ENCODE measurements at places on chromosomes 4 and X.

- no peak for DNase-seq
These were observed 521.6 kb downstream of the CCSER1 start for GRCh38 chr4:90648791-90649190.

DNA sequence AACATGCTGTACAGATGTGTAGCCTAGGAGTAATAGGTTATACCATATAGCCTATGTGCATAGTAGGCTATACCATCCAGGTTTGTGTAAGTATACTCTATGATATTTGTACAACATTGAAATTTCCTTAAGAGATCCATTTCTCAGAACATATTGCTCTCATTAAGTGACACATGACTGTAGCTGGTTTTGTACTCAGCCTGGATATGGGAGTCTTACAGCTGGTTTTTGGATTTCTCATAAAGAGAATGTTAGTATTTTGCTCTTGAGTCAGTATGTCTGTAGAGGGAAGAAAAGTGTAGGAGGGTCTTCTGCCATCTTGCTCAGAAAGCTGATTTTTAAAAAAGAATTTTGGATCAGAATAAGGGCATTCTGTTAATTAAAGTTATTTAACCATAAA, 85.3 kb downstream of the SMARCA5 start:
- no peak for DNase-seq

- DNase-seq = peak; percentile 39
These were observed 180.2 kb upstream of the TET2 start for GRCh38 chr4:104966349-104967033.

DNA sequence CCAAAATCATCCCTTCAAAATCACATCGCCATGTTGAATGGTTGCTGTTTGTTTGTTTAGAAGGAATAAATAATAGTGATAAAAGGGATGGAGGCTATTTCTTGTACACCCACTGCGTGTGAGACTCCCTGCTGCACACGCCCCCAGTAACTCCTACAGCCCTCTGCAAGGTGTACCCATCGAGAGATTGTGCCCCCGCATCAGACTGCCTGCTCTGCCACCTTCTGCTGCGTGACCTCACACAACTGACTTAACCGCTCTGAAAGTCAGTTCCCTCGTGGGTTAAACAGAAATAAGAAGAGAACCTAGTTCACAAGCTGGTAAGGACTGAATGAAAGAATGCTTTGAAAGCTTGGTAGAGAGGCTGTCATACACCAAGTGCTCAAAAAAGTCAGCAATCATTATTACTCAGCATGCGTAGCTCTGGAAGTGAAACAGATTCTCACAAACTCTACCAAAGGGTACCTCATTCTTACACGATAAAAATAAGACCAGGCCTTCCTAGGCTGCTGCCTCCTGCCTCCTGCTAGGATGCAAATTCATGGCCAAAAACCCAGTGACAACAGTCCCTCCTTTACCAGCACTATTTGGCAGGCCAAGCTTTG, 147.1 kb downstream of the CPEB2 start:
- no peak for DNase-seq
